ENCODE measurements at places on chromosomes 3 and 15. TPM values are rescaled to one million over a fixed set of nuclear protein-coding genes. Genes with fewer than 3 reads are reported as not detected.

The CAMKV gene
- not detected for total RNA-seq

The GORASP1 gene
- 47.2 TPM for total RNA-seq

The WNT5A gene
- 252 TPM for total RNA-seq

The DNAH12 gene
- not detected for total RNA-seq

The NR1I2 gene
- total RNA-seq, result not detected

The ALS2CL gene
- total RNA-seq, result 2.2 TPM

The ANKUB1 gene
- total RNA-seq, result not detected

The PCOLCE2 gene
- total RNA-seq, result 1.9 TPM

The RETNLB gene
- total RNA-seq, result not detected

The PYGO1 gene
- total RNA-seq, result 10.9 TPM

The MB21D2 gene
- 17.2 TPM for total RNA-seq

The HGD gene
- 0.29 TPM for total RNA-seq

The DUOXA2 gene
- total RNA-seq, result not detected

The EPHA6 gene
- not detected for total RNA-seq

The TF gene
- not detected for total RNA-seq

The FSTL1 gene
- 1,970 TPM for total RNA-seq

The C3orf85 gene
- not detected for total RNA-seq

The MITF gene
- 25.3 TPM for total RNA-seq

The OXNAD1 gene
- total RNA-seq, result 8.2 TPM

The SLC51B gene
- total RNA-seq, result not detected

The ERICH6 gene
- total RNA-seq, result not detected

The BRK1 gene
- 171 TPM for total RNA-seq

The CCR8 gene
- total RNA-seq, result not detected

The CFAP20DC gene
- total RNA-seq, result 0.99 TPM

The CIB2 gene
- 1.3 TPM for total RNA-seq

The SNX4 gene
- total RNA-seq, result 21.1 TPM

The SLC38A3 gene
- total RNA-seq, result not detected

The CPA3 gene
- total RNA-seq, result 1.0 TPM

The GOLGA6A gene
- not detected for total RNA-seq

The GABRB3 gene
- 5.2 TPM for total RNA-seq

The SCN5A gene
- total RNA-seq, result not detected

The LRRK1 gene
- 13.6 TPM for total RNA-seq

The ANKRD63 gene
- not detected for total RNA-seq

The DZIP1L gene
- 9.3 TPM for total RNA-seq

The BNC1 gene
- total RNA-seq, result 8.8 TPM

The PARP15 gene
- total RNA-seq, result not detected

The GMPS gene
- 76.1 TPM for total RNA-seq

The CAPN3 gene
- total RNA-seq, result 1.4 TPM

The CA12 gene
- total RNA-seq, result 14.8 TPM

The KCNH8 gene
- total RNA-seq, result not detected

The BTLA gene
- total RNA-seq, result not detected

The ITGA11 gene
- total RNA-seq, result 2.4 TPM

The VIPR1 gene
- total RNA-seq, result not detected

The LOXL1 gene
- 275 TPM for total RNA-seq

The ADGRG7 gene
- not detected for total RNA-seq

The GTF2E1 gene
- total RNA-seq, result 30.7 TPM

The EAF2 gene
- 0.95 TPM for total RNA-seq

The CPNE9 gene
- not detected for total RNA-seq

The ATP8B4 gene
- total RNA-seq, result 0.53 TPM

The STARD5 gene
- total RNA-seq, result 3.4 TPM

The ESYT3 gene
- total RNA-seq, result not detected

The LRRC31 gene
- total RNA-seq, result not detected

Data from HFFc6 (cell line).